Lower lobe of right lung (tissue), 2 donors: ENCODE measurements at places on chromosomes 7 and 10. TPM values are rescaled to one million over a fixed set of nuclear protein-coding genes. Genes with fewer than 3 reads are reported as not detected.

CALHM3 gene
- not detected for total RNA-seq

TMEM176A gene
- total RNA-seq: 57.4 TPM

PSTK gene
- total RNA-seq: 2.8 TPM

MSMB gene
- total RNA-seq: 5.3 TPM

SMO gene
- total RNA-seq: 3.1 TPM

SPDYE9 gene
- not detected for total RNA-seq

TBATA gene
- total RNA-seq: not detected

RAPGEF5 gene
- total RNA-seq: 85.1 TPM

SERPINE1 gene
- total RNA-seq: 15.4 TPM

NCAPG2 gene
- 10.0 TPM for total RNA-seq

UCMA gene
- total RNA-seq: not detected

TMEM176B gene
- 69.4 TPM for total RNA-seq

FGF8 gene
- total RNA-seq: not detected

NEUROD6 gene
- not detected for total RNA-seq

- no peak overlapping the region for H3K27ac ChIP-seq
- DNase-seq: no peak
- no peaks in the 10 kb centered on the region for H3K4me1 ChIP-seq
- H3K4me3 ChIP-seq: no peak overlapping the region
Measured at GRCh38 chr7:110105307-110105706, 985.6 kb upstream of the LRRN3 start.

DNA sequence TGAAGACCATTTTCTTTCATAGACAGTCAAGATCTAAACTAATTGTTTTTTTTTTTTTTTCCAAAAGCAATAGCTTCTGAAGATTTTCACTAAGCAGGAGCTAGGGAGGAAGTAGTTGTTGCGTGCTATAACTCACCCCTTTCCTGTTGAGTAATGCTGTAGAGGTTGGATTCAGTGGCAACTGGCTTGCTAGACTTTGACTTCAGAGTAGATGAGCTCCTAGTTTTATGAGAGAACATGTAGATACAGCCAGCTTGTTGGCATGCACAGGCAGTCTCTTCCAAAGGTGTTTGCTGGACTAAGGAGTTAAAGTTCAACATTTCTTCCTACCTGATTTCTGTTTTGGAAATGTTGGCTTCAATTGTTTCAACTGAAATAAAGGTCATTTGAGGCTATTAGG is 66.2 kb upstream of the MXI1 start:
- no peak overlapping the region for H3K27ac ChIP-seq
- H3K4me1 ChIP-seq: peaks cover 25% of the 10 kb centered on the region
- no peaks in the 10 kb centered on the region for H3K27me3 ChIP-seq
- no peak for DNase-seq

- no peaks in the 10 kb centered on the region for H3K36me3 ChIP-seq
- H3K4me3 ChIP-seq: no peak overlapping the region
- no peak overlapping the region for H3K27ac ChIP-seq
- H3K27me3 ChIP-seq: no peaks in the 10 kb centered on the region
Measured at GRCh38 chr7:126529254-126529653, 723.5 kb downstream of the GRM8 start.

DNA sequence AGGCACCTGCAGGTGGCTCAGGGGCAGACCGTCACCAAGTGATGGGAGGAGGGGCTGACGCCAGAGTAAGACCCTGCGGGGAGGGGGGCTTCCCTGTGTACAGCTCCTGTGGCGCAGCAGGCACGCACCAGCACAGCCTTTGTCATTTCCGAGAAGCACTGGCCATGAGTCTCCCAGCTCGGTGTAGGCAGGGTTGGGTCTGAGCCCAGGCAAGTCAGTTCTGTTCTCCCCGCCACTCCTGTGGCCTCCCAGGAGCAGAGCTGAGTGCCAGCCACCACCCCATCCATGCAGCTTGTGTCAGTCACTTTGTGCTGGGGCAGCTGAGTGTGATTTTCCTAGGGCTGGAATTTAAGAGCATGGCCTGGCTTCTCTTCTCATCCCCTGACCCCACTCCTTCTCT is 13.2 kb downstream of the CPSF4 start:
- no peak for DNase-seq
- H3K27me3 ChIP-seq: no peaks in the 10 kb centered on the region
- no peak overlapping the region for H3K4me3 ChIP-seq
- peaks cover 100% of the 10 kb centered on the region for H3K36me3 ChIP-seq
- H3K4me1 ChIP-seq: no peaks in the 10 kb centered on the region

DNA sequence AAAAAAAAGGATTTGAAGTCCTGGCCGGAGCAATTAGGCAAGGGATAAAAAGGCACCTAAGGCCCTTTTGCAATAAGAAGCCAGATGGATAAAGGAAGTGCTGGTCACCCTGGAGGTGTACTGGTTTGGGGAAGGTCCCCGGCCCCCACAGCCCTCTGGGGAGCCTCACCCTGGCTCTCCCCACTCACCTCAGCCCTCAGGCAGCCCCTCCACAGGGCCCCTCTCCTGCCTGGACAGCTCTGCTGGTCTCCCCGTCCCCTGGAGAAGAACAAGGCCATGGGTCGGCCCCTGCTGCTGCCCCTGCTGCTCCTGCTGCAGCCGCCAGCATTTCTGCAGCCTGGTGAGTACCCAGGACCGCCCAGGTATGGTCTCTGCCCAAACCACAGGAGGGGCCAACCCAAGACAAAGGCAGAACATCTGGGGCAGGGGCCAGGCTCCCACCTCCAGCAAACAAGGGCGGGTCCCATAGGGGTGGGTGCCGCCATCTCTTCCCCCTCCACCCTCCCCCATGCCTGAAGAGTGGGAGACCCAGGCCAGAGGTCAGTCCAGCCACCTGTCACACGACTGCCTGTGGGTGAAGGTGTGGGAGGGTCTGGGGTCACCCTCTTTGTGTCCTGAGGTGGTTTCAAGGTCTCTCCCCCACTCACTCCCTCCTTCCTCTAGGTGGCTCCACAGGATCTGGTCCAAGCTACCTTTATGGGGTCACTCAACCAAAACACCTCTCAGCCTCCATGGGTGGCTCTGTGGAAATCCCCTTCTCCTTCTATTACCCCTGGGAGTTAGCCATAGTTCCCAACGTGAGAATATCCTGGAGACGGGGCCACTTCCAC is at the start of gene PILRB:
Gene PILRB, plus strand, starts transcription at position 91 of the 830 bp plus-strand sequence. Its CDS starts 186 bp downstream, at position 277.
- H3K27me3 ChIP-seq: no peaks in the 10 kb centered on the region
- H3K4me1 ChIP-seq: no peaks in the 10 kb centered on the region
- H3K27ac ChIP-seq: no peak within 1 kb of the TSS
- H3K36me3 ChIP-seq: peaks cover 99% of the 10 kb centered on the region

DNA sequence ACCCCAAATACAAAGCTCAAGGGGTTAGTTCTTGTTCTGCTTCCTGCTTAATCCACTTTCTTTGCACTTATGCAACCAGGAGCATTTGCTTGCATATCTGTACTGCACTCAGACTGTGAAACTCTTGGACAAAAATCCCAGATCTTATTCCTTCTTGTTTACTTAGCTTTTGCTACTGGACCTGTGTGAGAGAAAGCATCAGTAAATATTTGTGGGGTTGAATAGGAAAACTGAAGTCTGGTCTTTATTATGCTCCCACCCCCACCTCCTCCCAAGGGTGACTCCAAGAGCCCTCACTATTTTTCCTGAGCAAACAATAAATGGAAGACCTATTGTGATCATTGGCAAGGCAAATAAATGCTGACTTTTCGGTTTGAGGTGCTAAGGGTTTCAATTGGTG is 57.1 kb upstream of the VSTM2A start:
- H3K27me3 ChIP-seq: no peaks in the 10 kb centered on the region
- no peak overlapping the region for H3K4me3 ChIP-seq
- H3K27ac ChIP-seq: no peak overlapping the region
- no peaks in the 10 kb centered on the region for H3K36me3 ChIP-seq

DNA sequence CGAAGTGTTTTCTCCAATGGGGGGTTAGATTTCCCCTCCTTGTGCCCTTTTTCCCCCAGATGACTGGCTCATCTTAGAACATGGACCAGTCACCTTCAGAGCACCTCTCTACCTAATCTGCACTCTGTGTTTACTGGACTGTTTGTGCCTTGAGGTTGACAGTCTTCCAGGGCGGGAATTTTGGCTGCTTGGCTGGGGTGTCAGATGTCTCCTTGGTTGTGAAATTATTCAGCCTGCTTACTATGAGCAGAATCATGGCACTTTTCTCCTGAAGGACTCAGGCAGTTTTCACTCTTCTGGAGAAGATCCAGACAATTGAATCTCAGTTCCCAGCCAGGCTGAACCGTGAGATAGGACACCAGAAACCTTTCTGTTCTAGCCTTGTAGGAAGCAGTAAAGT is 60.3 kb upstream of the NFKB2 start:
- no peak overlapping the region for H3K27ac ChIP-seq
- no peak overlapping the region for H3K4me3 ChIP-seq
- no peaks in the 10 kb centered on the region for H3K27me3 ChIP-seq

GRCh38 chr7:12954380-12955033 is 267.1 kb downstream of the ARL4A start:
- no peak for DNase-seq
- no peaks in the 10 kb centered on the region for H3K27me3 ChIP-seq
- no peaks in the 10 kb centered on the region for H3K36me3 ChIP-seq
- H3K27ac ChIP-seq: no peak overlapping the region

GRCh38 chr10:104002911-104003310 is 36.0 kb downstream of the SLK start:
- peaks cover 97% of the 10 kb centered on the region for H3K36me3 ChIP-seq
- DNase-seq: no peak

DNA sequence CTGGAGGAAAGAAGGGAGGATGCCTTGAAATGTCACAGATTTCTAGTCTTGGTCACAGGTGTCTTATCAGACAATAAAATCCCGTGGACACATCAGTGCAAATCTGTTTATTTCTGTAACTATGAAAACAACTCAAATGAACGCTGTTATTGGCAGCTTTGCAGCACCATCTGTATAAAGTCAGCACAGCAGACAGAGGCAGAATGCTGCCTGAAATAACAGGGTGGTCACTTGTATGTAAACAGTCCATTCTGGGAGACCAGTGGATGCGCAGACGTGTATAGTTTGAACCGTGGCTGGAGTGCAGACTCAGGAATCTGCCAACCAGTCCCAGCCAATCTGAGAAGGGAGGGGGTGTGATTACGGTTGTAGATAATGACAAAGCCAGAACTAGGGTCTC is 54.8 kb downstream of the SEC23IP start:
- H3K27me3 ChIP-seq: no peaks in the 10 kb centered on the region
- peaks cover 19% of the 10 kb centered on the region for H3K36me3 ChIP-seq
- no peak overlapping the region for H3K27ac ChIP-seq
- no peak overlapping the region for H3K4me3 ChIP-seq
- no peaks in the 10 kb centered on the region for H3K4me1 ChIP-seq
- no peak for DNase-seq

DNA sequence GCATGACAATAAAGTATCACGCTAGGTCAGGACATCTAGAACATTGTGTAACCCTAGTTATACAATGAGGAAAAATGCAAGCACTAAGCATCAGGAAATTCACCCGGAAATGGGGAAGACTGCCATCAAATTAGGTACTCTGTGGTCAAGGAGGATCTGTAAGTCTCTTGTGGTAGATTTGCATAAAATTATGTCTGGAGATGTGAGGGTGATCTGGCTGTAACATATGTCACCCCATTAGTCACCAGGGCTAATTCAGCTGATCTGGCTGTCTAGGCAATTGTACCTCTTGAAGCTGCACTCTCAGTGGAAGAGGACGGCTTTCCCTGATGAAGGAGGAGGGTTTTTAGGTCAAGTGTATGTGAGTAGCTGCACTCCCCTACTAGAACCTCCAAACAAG is 14.8 kb downstream of the AKR1D1 start:
- no peak for DNase-seq
- H3K4me1 ChIP-seq: no peaks in the 10 kb centered on the region
- H3K36me3 ChIP-seq: no peaks in the 10 kb centered on the region
- no peaks in the 10 kb centered on the region for H3K27me3 ChIP-seq
- H3K27ac ChIP-seq: no peak overlapping the region
- no peak overlapping the region for H3K4me3 ChIP-seq

GRCh38 chr10:122727426-122727825 is 27.8 kb upstream of the C10orf120 start:
- no peaks in the 10 kb centered on the region for H3K4me1 ChIP-seq
- H3K4me3 ChIP-seq: no peak overlapping the region
- peaks cover 3% of the 10 kb centered on the region for H3K27me3 ChIP-seq
- H3K27ac ChIP-seq: no peak overlapping the region

- no peaks in the 10 kb centered on the region for H3K36me3 ChIP-seq
- H3K4me1 ChIP-seq: no peaks in the 10 kb centered on the region
- H3K4me3 ChIP-seq: no peak overlapping the region
- no peaks in the 10 kb centered on the region for H3K27me3 ChIP-seq
- DNase-seq: no peak
Measured at GRCh38 chr7:156460858-156461627, 179.5 kb upstream of the RNF32 start.

- DNase-seq: peak; percentile 73
- peaks cover 15% of the 10 kb centered on the region for H3K27me3 ChIP-seq
- H3K27ac ChIP-seq: peak overlapping the region; percentile 76
- H3K36me3 ChIP-seq: no peaks in the 10 kb centered on the region
Measured at GRCh38 chr10:86400705-86401587, 34.4 kb upstream of the GRID1 start.

- no peak for DNase-seq
- no peaks in the 10 kb centered on the region for H3K27me3 ChIP-seq
- H3K27ac ChIP-seq: no peak overlapping the region
- H3K4me1 ChIP-seq: no peaks in the 10 kb centered on the region
Measured at GRCh38 chr7:52423251-52423650, 612.2 kb upstream of the POM121L12 start.

GRCh38 chr7:22876986-22877729 is 54.5 kb upstream of the TOMM7 start:
- DNase-seq: no peak
- H3K4me3 ChIP-seq: no peak overlapping the region
- no peaks in the 10 kb centered on the region for H3K4me1 ChIP-seq
- H3K27ac ChIP-seq: no peak overlapping the region

GRCh38 chr10:113590581-113590980 is 37.7 kb downstream of the HABP2 start:
- H3K4me1 ChIP-seq: no peaks in the 10 kb centered on the region
- H3K4me3 ChIP-seq: no peak overlapping the region

DNA sequence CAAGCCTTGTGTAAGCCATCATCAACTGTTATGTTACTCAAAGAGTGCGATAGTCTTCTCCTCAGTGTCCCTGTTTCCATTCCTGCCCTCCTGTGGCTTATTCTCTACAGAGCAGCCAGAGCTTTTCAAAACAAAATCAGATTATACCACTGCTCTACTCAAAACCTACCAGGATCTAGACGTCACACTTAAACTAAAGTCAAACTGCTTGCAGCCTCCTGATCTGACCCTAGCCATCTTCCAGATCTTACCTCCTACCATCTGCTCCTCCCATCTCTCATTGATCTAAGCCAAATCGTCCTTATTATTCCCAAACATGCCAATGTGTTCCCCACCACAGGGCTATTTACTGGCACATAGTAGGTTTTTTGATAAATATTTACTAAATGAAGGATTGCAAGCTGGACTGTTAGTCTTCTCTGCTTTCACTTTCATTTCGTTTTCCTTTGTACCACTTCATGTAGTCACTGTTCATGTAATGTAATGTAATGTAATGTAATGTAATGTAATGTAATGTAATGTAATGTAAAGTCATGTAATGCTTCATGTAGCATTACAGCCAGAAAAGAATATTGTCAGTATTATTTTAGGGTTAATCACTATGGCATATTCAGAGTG is 116.1 kb downstream of the GPR37 start:
- no peaks in the 10 kb centered on the region for H3K27me3 ChIP-seq
- no peak overlapping the region for H3K27ac ChIP-seq
- no peak for DNase-seq
- H3K4me3 ChIP-seq: no peak overlapping the region

GRCh38 chr7:33849004-33849403 is 56.3 kb upstream of the BMPER start:
- no peaks in the 10 kb centered on the region for H3K36me3 ChIP-seq
- no peaks in the 10 kb centered on the region for H3K4me1 ChIP-seq
- H3K27me3 ChIP-seq: no peaks in the 10 kb centered on the region
- H3K27ac ChIP-seq: no peak overlapping the region
- DNase-seq: no peak
- H3K4me3 ChIP-seq: no peak overlapping the region

GRCh38 chr7:88546808-88547207 is 212.7 kb upstream of the ZNF804B start:
- no peaks in the 10 kb centered on the region for H3K27me3 ChIP-seq
- no peaks in the 10 kb centered on the region for H3K4me1 ChIP-seq
- DNase-seq: no peak
- H3K4me3 ChIP-seq: no peak overlapping the region
